ENCODE measurements at places on chromosomes 6 and 20.
A peak's percentile ranks its signal among the peaks of the same experiment; 100 is the strongest.

DNA sequence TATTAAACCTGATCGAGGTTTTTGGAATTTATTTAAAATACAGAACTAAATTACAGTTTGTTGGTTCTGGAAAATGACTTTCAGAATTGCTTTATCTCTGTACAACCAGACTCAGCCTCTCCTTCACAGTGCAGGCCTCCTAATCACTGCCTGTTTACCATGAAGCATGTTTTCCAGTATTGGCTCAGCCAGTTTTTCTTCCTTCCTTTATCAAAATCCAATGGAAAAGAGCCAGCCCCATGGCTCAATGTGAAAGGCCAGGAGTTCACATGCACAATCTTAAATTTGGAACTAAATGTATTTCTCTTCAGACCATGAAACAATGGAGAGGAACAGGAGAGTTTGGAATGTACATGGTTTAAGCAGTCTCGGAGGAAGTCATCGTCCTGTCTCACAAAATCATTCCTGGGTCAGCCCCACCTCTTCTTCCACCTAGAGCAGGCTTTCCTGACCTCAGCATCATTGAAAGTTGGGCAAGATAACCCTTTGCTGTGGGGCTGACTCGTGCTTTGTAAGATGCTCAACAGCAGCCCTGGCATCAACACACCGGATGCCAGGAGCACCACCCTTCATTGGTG, 680.9 kb upstream of the AGPAT4 start:
- ATAC-seq, result no peak

DNA sequence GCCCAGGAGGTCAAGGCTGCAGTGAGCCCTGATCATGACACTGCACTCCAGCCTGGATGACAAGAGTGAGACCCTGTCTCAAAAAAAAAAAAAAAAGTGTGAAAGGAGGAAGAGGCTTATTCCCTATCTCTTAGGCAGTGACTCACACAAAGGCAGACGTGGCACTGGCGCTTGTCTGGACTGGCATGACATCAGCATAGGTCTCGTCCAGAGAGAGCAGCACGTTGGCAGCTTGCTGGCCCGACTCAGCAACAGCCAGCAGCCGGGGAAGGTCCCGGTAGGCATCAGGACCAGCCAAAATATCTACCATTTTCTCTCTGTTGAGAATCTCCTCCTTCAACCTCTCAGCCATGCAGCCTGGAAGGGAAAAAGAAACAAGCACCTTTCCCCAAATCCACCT, 14.1 kb downstream of the CDK5RAP1 start:
- ATAC-seq, result no peak

GRCh38 chr20:32528171-32528891, 56.8 kb downstream of the NOL4L start:
- ATAC-seq, result no peak

- ATAC-seq, result no peak
Observed at GRCh38 chr6:49328051-49328744, 134.9 kb downstream of the MMUT start.

GRCh38 chr6:53654745-53655240, 10.8 kb downstream of the KLHL31 start:
- ATAC-seq, result no peak

DNA sequence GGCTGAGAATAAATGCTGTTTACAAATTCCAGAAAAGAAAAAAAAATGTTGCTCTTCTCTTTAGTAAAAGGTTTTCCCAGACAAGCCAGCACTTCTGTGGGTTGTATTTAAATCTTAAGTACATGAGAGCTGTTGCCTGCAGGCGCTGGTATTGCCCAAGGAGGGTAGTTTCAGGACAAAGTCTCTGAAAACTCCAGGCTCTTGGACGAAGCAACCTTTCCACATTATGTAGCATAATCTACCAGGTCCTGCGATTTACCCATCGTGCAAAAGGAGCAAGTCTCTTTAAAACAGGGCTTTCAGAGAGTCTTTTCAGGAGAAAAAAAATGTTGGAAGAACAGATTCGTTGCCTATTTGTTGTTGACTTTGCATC, 65.6 kb downstream of the PLG start:
- no peak for ATAC-seq

- ATAC-seq, result no peak
Observed at GRCh38 chr6:15331143-15331542, 85.3 kb downstream of the JARID2 start.

DNA sequence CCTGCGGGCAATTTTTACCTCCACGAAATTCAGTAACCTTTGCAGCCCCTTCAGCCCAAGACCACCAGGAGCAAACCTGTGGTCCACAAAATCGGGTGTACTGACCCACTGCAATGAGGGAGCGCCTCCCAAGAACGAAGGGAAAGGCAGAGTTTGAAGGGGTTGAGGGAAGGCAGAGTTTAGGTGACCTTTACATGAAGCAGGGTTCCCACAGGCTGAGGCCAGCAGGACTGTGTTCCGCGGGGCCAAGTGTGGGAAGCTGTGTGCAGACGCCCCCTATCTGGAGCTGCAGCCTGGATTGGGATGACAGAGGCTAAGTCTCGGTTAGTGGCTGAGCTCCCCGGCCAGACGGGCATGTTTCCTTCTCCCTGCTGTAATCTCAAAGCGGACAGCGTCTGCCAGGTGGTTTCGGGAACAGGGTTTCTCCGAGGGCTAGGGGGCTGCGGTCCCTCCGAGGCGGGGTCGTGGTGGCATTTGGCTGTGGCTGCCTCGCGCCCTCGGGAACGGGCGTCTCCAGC, 826 bp upstream of the PYGB start:
- ATAC-seq, result peak; percentile 58
